ENCODE measurements at places on chromosomes 7 and 10.

- no peak for DNase-seq
These were observed 27.4 kb upstream of the GOT1 start for GRCh38 chr10:99457813-99458212.

DNA sequence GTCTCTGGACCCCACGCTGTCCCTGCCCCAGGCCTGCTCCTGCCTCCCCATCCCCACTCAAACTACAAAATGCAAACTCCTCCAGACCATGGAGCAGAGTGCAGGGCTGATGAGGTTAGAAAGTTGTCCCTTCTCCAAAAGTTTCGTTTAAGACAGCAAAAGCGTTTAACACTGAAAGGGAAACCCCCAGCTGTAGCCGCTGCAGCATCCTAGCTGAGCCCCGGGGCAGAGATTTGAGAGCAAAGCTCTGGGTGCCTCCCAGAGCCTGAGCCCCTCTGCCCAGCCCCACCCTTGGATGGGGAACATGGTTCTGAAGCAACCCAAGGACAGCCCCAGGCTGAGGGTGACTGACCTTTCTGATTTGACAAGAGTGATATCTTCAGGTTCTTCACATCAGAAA lies 52.8 kb upstream of the ENO4 start:
- DNase-seq: no peak

DNA sequence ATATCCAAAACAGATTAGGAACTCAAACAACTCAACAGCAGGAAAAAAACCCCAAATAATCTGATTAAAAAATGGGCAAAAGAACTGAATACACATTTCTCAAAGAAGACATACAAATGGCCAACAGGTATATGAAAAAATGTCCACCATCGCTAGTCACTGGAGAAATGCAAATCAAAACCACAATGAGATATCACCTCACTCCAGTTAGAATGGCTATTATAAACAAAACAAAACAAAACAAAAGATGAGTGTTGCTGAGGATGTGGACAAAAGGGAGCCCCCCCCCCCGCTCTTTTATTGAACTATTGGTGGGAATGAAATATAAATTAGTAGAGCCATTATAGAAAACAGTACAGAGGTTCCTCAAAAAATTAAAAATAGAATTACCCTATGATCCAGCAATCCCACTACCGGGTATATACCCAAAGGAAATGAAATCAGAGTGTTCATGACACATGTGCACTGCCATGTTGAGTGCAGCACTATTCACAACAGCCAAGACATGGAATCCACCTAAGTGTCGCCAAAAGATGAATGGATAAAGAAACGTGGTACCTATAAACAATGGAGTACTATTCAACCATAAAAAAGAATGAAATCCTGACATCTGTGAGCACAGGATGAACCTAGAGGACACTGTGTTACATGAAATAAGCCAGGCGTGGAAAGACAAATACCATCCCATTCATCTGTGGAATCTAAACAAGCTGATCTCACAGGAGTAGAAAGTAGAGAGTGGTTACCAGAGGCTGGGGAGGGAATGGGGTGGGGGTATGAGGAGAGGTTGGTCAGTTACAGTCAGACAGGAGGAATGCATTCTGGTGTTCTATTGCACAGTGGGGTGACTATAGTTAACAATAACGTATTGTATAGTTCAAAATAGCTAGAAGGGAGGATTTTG lies 78.1 kb upstream of the RHEB start:
- DNase-seq: no peak

DNA sequence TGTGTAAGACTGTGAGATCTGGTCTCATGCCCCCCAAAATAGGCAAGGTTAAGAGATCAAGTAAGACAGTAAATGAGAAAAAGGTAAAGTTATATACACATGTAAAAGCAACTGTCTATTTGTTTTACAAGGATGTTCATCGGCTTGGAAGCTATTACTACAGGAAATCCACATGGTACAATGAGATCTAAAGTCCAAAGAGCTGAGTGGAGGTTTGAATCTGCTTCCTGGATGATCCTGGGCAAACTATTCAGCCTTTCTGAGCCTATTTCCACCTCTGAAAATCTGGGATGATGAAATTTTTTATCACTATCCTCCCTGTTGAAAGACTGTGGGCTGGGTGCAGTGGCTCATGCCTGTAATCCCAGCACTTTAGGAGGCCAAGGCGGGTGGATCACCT lies 123.0 kb downstream of the IDE start:
- no peak for DNase-seq

- no peak for DNase-seq
These were observed 24.5 kb downstream of the MTPAP start for GRCh38 chr10:30324448-30325110.

Measured in memory B cell (primary cell).